Stimulated activated CD4-positive, alpha-beta T cell treated with anti-CD3 and anti-CD28 coated beads, Interleukin-15, amount 100 ng/mL, for 24 hours (primary cell): ENCODE measurements at places on chromosomes 12 and 14.

GRCh38 chr12:49089821-49090773, 4.5 kb downstream of the DHH start:
- DNase-seq, result peak; percentile 60

DNA sequence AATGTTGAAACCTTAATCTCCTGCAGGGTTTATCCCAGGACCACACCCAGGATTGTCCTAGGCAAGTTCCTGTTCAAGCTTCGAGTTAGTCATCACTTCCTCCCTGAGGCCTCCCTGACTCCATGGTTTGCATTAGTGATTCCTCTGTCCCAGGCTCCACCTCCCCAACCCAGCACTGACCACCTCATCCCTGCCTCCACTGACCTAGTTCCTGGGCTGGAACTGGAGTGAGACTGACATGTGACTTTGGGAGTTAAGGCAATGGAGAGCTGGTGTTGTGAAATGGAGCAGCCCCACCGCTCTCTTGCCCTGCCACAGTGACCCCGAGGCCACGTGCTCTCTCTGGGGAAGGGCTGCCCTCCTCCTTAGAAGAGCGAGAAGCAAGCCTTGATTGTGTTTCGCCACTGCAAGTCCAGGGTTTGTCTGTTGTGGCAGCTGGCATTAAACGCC, 15.8 kb upstream of the DTX1 start:
- DNase-seq, result no peak

DNA sequence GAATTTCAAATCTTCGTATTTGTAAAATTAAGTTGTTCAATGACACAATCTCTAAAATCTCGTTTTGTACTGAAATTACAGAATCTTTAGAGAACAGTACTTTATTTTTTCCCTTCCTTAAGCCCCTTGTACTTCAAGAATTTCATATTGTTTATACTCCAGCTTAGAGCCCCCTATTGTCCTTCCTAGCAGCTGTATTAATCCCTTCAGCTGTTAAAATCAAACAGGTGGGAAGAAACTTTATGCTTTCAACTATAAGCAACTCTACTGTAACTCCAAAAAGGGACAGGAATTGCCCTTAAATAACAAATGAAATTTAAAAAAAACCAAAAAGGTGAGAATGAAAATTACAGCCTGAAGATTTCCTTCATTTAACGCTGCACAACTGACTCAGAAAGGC, 1.7 kb downstream of the NACA start:
- DNase-seq, result no peak

- DNase-seq, result no peak
Observed at GRCh38 chr12:46043972-46044520, 53.7 kb upstream of the SCAF11 start.

DNA sequence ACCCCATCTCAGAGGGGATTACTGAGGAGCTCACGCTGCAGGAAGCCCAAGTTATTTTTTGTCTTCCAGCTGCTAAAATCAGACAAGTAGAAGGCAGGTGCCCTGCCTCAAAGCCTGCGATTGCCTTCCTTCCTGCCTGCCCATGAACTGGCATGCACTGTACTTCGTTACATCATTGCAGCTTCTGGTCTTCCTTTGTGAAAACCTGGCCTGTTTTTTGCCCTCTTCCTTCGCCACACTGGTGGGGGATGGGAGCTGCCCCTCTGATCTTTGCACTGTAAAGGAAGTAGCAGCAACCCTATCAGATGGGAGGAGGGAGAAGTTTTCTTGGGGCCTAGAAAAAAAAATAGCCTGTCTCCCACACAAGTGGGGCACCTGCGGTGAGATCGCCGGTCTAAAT, 1098.7 kb downstream of the BCL11B start:
- DNase-seq, result peak; percentile 61

GRCh38 chr14:33699300-33699983, 251.4 kb downstream of the EGLN3 start:
- DNase-seq, result no peak

- no peak for DNase-seq
Observed at GRCh38 chr12:2283916-2284315, 231.1 kb downstream of the CACNA1C start.

- no peak for DNase-seq
Observed at GRCh38 chr12:50723865-50724264, 40.0 kb upstream of the ATF1 start.

DNA sequence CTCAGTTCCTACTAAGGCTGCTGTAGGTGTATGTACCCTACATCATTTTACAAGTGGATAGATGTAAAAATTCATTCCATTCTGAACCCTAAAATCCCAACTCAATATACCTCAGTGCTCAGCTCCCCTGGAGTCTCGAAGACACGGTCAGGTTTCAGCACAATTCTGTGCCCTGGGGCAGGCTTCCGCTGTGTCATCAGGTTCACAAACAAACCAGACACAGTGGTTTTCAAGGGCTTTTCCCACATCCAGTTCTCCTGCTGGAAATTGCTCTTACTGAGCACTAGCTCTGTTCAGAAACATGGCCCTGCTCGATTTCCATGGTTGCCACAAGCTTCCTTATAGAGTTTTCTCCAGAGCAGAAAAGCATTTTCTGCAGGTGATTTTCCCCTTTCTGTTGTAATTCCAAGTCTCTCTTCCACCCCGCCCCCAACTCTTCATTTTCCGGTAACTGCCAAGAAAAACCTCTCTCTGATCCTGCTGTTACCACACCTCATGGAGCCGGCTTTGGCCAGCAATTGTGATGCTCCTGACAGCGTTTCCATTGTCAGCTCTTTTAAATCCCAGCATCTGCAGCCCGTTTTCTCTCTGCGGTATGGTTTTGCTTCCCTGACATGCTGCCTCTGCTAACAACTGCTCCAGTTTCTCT, 483.0 kb upstream of the CCDC196 start:
- no peak for DNase-seq

DNA sequence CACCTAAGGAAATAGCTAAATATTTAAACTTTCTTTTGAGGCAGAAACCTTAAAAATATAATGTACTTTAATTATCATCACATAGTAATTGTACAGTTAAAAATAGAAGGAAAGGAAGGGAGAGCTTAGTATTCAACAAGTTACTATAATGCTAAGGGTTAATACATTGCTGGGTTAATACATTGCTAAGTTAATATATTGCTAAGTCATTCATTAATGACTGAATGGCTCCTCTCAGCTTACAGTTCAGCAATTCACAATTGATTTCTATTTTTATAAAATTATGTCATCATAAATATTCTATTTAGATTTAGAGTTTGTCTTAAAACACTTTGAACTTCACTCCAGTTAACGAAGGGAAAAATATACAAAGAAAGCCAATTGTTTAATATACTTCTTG, 207.9 kb downstream of the BMP4 start:
- no peak for DNase-seq

- no peak for DNase-seq
Observed at GRCh38 chr14:57487771-57488170, 5.9 kb downstream of the CCDC198 start.

- no peak for DNase-seq
Observed at GRCh38 chr12:13200841-13201240, 4.3 kb downstream of the EMP1 start.

- DNase-seq, result no peak
Observed at GRCh38 chr12:66025477-66025876, 105.1 kb downstream of the LLPH start.

DNA sequence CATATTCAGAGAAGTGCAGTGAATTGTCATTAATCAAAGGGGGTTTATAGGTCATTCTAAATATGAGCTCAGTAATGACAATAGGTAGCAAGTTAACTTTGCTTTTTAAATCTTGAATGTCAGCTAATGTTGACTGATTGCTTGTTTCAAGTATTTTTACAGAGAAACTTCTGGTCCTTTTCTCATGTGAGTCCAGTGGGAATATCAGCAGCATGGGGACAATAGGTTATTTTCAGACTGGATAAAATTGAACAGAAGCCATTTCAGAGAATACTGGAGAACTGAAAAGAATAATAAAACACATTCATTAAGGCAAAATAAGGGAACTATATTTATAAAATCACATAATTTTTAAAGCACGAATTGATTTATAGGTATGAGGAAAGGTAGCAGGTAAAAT, 78.7 kb downstream of the FUT8 start:
- DNase-seq, result no peak

DNA sequence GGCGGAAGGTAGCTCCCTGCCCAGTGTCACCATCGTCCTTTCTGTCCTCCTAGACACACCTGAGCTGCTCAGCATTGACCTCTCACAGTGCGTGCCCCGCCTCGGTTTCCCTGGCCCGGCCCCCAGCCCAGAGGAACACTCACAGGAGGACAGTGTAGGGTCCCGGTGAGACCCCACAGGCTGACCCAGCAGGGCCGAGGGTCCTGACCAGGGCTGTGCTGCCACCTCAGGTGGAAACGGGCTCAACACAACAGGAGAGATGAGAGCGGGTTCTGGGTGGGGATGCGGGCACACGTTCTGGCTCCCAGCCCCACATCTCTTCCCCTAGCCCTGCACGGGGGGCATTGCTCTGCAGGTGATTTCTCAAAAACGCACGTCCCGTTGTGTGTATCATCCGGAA, 98.1 kb downstream of the PIWIL1 start:
- DNase-seq, result no peak

- DNase-seq, result no peak
Observed at GRCh38 chr14:61584331-61584741, 111.0 kb upstream of the HIF1A start.

DNA sequence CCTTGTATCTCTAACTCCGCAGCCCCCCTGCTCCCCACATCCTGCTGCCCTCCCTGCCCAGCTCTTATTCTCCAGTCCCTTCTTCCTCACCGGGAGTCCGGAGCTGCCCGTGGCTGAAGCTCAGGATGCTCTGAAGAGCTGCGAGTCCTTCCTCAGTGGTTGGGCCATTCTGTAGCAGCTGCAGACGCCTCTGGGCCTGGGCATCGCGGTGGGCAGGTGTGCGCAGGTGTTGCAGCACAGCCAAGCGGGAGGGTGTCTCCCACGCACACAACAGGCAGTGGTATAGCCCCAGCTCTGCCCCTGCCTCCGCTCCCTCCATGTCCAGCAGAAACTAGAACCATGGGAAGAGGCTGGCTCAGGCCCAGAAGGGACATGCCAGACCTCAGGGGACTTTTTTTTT, 20.2 kb downstream of the ZFHX2 start:
- DNase-seq, result no peak

DNA sequence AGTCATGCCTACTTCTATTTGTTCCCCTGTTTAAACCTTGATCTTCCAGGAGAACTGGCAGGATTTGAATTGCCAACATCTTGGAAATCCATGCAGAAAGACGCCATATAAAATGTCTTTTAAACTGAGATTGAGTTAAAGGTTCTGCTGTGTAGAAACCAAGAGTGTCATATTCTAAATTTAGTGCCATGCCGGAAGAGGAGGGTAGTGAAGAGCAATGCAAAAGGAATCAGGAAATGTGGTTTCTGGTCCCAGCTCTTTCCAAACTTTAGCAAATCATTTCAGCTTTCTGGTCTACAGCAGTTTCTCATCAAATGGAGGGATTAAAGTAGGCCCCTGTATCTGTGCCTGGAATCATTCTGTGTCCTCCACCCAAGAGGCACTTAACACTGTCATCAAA, 85.7 kb downstream of the BTG1 start:
- DNase-seq, result no peak

DNA sequence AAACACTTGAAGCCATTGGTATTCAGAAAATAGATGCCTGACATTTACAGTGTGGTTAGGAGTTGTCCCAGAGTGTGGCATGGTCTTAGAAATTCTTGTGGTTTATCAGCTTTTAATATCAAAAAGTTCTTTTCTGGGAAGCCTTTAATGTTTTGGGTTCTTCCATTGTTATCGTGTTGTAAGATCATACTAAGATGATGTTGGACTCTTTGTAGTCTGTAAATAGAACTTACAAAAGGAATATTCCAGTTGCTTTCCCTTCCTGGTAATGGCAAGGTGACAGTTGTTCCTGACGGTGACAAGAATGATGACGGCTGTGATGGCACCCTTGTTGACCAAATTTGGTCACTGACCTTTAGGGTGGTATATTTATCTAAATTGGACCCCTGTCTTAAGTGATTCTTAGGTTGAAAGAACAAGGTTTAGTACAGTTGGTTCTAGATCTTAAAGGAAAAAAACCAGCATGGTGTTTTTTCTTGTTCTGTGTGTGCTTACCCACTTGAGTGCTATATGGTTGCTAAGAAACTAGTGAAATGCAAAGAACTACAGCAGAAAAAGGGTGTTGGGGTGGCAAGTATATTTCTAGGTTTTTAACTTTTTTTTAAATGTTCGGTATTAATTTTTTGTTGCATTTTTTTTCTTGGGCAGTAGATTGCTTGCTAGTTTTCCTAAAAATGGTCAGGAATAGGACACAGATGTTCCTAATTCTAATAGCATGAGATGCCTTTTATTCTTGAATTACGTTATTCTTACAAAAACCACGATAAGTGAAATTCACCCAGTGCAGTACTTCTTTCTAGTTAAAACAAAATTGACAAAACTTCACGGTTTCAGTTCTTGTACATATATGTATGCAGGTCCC, 2.1 kb downstream of the ATP2A2 start:
- DNase-seq, result no peak
